ENCODE measurements at places on chromosomes 16 and 17. TPM values are rescaled to one million over a fixed set of nuclear protein-coding genes. Genes with fewer than 3 reads are reported as not detected.

The CDH16 gene
- not detected for total RNA-seq

The TPSB2 gene
- not detected for total RNA-seq

The CD300E gene
- total RNA-seq, result not detected

The TBC1D3C gene
- total RNA-seq, result not detected

GRCh38 chr17:82055023-82055964, 3.6 kb downstream of the GPS1 start:
- DNase-seq, result no peak

DNA sequence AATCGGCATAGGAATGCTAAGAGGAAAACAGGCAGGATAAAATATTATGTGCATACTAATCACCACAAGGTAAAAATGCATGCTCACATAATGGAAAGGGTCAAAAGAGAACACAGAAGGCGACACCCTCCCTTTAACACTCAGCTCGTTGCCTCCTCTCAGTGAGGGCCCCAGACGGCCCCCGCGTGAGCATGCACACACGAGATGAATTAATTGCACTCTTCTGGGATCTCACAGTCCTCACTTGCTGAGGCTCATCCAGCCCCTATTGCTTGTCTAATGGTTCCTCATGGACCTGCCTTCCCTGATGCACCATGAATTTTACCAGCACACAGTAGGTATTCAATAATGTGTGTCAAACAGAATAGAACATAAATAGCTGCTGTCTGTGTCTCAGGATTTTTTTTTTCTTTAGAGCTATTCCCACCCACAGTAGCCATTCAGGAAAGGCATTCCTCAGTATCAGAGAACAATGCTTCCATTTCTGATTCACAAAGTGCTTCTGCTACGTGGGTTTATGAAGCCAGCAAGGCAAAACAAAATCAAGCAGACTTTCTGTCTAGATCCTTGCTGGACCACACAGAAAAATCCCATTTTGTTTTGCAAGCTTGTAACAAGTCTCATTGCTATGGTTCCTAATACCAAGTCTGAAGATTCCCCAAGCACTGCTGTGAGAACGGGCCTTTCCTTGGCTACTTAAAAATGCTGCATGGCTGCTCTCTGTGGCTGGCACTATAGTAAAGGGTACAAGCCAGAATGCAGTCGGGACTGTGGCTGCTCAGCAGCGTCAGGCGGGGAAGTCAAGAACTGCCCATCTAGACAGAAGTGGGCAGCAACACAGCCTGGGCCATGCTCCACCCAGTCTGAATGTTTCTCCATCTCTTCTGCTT, 43.6 kb downstream of the TOM1L2 start:
- no peak for DNase-seq

GRCh38 chr16:31130899-31131298, 4.6 kb downstream of the PRSS8 start:
- DNase-seq, result no peak

DNA sequence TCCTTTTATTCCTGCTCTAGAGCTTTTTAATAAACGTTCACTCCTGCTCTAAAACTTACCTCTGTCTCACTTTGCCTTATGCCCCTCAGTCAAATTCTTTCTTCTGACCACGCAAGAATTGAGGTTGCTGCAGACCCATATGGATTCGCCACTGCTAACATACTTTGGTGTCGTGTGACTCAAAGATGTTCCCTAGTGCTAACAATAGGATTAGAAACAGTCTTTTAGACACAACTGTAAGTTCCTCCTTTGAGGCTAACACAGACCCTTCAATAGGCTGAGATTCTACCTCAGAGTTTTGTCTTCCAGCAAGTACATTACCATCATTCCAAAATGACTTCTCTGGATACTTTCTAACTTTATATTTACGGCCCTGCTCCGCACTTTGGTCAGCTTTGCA, 149.5 kb upstream of the COX10 start:
- DNase-seq, result no peak

DNA sequence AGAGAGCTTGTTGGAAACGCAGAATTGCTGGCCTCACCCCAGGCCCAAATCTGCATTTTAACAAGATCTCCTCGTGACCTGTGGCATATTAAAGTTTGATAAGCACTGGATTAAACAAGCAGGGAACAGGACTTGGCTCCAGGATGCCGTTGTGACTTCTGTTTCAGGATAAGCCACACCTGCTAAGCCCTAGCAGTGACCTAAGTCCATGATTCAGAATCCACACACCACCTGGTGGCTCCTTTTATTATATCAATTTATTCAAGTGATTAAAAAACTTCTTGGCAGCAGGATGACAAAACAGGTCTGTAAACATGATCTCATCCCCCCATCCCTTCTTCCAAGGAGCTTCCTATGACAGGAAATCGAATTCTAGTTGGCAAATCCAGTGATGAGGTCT, 9.1 kb downstream of the NAGPA start:
- no peak for DNase-seq

DNA sequence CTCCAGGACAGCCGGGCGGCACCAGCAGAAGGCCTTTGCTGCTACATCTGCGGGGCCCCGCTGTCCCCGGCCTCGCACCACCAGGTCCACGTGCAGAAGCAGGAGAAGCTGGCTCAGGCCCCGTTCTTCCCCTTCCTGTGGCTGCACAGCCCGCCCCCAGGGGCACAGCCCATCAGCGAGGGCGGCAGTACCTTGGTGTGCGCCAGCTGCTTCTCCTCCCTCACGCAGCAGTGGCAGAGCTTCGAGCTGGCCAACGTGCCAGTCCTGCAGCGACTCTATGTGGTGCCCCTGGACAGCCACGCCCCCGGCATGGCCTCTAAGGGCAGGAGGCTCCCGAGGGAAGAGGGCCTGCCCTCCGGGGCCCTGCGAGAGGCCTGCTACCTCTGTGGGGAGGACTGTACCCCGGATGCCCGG, 58.3 kb upstream of the CIBAR2 start:
- no peak for DNase-seq

- peak; percentile 16 for DNase-seq
Observed at GRCh38 chr17:83183145-83183948, 103.9 kb downstream of the METRNL start.

- no peak for DNase-seq
Observed at GRCh38 chr17:59362811-59363205, 31.4 kb downstream of the YPEL2 start.

GRCh38 chr17:49180998-49181635, 29.3 kb downstream of the GNGT2 start:
- no peak for DNase-seq

- DNase-seq, result no peak
Observed at GRCh38 chr16:11401161-11402050, 56.1 kb downstream of the RMI2 start.

DNA sequence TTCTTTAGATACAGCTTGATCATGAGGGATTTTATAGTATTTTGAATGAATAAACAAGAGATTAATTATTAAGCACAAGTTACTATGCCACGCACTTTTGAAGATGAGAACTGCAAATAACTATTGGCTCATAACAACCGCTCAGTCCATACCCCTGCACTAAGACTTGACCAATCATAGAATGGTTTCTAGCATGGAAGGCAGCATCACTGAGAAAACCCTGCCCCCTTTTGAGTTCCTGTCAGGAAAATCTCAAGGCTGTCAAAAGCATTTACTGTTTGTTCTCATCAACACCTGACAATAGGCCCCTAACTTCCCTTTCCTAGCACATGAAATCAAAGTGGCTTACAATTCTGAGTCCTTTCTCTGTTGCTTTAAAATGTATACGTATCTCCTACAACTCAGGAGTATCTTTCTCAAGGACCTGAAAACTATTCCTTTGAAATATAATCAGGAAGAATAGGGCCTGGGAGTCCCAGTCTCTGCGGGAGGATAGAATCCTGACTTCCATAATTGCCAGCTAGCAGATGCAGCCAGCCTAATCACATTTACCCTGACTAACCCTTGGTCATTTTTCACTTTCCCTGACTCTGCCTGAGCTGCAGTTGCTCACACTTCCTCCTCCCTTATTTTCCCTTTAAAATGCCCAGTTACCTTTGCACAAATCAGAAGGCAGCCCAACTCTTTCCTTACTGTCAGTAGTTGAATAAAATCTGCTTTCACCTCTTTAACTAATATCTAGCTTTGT, 9.1 kb upstream of the MMD start:
- DNase-seq, result no peak

DNA sequence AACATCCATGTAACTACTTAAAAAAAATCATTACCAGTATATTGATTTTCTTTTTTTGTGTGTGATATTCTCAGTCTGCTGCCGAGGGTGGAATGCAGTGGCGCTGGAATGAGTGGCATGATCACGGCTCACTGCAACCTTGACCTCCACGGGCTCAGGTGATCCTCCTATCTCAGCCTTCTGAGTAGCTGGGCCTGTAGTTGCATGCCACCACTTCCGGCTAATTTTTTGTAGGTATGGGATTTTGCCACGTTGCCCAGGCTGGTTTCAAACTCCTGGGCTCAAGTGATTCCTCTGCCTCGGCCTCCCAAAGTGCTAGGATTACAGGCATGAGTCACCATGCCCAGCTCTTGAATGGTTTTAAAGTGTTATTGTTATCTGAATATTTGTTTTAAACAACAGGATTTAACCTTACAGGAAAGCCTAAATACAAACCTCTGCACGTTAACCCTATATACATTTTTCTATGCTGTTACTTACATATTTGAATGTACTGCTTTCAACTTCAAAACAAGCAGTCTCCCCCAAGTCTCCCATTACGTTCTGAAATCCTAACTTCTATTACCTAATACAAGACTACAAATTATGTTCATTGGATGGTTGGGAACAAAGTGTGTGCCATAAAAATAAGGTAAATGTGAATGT, 61.7 kb downstream of the KPNA2 start:
- peak; percentile 4 for DNase-seq

Data from activated CD8-positive, alpha-beta T cell treated with anti-CD3 and anti-CD28 coated beads, Interleukin-2, amount 10 ng/mL, durations not matched to agents 7 days and 5 days (primary cell).